ENCODE measurements at places on chromosomes 7 and 10. TPM values are rescaled to one million over a fixed set of nuclear protein-coding genes. Genes with fewer than 3 reads are reported as not detected.

DNA sequence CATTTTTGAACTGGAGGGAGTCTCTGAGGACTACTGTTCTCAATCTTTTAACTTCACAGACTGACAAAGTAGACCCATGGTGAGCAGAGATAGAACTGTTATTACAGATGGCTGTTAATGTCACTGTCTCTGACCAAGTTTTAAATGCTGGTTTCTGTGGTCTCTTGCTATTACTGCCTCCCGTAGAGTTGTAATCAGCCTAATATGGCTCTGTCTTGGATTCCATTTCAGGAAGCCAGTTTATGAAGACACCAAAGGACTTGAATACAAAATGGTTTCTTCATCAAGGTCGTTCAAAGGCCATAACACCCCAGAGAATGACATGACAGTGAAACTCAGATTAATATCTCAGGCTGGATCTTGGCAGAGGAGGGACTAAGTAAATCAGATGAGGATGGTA lies 3.9 kb downstream of the SFRP4 start:
- no peak overlapping the region for H3K27ac ChIP-seq
- H3K4me1 ChIP-seq, result peaks cover 4% of the 10 kb centered on the region
- DNase-seq, result no peak
- no peaks in the 10 kb centered on the region for H3K27me3 ChIP-seq
- no peak overlapping the region for H3K4me3 ChIP-seq
- H3K36me3 ChIP-seq, result no peaks in the 10 kb centered on the region

- no peak overlapping the region for H3K27ac ChIP-seq
- no peak for DNase-seq
- H3K27me3 ChIP-seq, result no peaks in the 10 kb centered on the region
- H3K4me3 ChIP-seq, result no peak overlapping the region
- no peaks in the 10 kb centered on the region for H3K36me3 ChIP-seq
These were observed 26.6 kb downstream of the INSIG1 start for GRCh38 chr7:155324012-155324917.

DNA sequence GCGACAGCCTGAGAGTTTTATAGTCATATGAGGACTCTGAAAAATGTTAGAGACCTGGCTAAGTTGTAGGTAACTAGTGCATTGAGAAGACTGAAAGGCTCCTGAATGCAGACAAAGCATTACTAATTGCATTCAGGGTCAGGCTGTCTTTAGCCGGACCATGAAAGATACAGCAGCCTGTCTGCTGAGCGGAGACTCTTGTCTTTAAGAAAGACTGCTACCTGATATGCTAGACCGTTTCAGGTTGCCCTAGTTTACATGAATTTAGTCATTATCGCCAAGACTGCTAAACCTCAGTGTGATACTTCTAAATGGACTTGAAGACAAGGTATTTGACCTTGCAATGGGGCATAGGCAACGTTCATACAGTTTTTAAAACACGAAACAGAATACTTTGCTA lies 81.2 kb downstream of the BMPR1A start:
- H3K4me3 ChIP-seq, result no peak overlapping the region
- peaks cover 11% of the 10 kb centered on the region for H3K4me1 ChIP-seq
- H3K36me3 ChIP-seq, result no peaks in the 10 kb centered on the region
- H3K27me3 ChIP-seq, result no peaks in the 10 kb centered on the region
- DNase-seq, result no peak

Gene SUN3
- not detected for total RNA-seq

DNA sequence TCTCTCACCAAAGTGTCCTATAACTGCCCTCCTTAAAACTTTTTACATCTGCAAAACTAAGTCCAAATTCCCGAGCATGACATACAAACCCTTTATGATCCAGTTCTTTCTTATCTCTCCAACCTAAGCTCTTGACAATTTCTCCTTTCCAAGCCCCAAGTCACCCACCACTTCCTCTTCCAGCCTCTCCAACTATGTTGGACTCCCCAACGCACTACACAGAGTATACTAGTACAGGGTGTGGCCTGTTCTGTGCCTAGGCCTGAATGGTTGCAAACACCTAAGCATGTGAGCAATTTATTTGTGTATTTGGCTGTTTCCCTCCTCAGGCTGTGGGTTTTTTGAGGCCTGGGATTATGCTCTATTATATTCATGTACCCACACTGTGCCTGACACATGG lies 101.2 kb upstream of the APBB1IP start:
- no peak overlapping the region for H3K27ac ChIP-seq
- H3K4me1 ChIP-seq, result no peaks in the 10 kb centered on the region
- DNase-seq, result no peak
- no peaks in the 10 kb centered on the region for H3K27me3 ChIP-seq
- no peaks in the 10 kb centered on the region for H3K36me3 ChIP-seq
- no peak overlapping the region for H3K4me3 ChIP-seq

- no peak for DNase-seq
- H3K36me3 ChIP-seq, result no peaks in the 10 kb centered on the region
- H3K4me1 ChIP-seq, result peaks cover 5% of the 10 kb centered on the region
- no peak overlapping the region for H3K27ac ChIP-seq
- H3K4me3 ChIP-seq, result no peak overlapping the region
These were observed 3.9 kb downstream of the DOCK1 start for GRCh38 chr10:126909147-126909546.

Gene CYP26C1
- 0.07 TPM for total RNA-seq

- H3K36me3 ChIP-seq, result no peaks in the 10 kb centered on the region
- no peak overlapping the region for H3K27ac ChIP-seq
- no peak overlapping the region for H3K4me3 ChIP-seq
- H3K4me1 ChIP-seq, result no peaks in the 10 kb centered on the region
- no peaks in the 10 kb centered on the region for H3K27me3 ChIP-seq
These were observed 102.1 kb downstream of the MPP7 start for GRCh38 chr10:28200775-28201174.

DNA sequence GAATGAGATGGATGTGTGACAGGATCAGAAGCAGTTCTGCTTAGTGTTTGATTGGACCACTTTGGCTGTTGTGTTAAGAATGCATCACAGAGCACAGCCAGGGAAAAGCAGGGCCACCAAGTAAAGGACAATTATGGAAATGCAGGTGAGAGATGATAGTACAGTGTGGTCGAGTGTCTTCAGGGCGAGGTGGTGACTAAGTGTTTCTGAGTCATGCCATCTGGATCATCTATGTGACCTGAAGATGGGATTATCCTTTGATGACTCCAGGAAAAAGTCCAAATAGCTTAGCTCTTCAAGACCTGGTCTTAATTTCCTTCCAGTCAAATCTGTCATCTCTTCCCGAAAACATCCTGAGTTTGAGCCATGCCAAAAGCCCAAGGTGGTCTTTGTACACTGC lies 523.2 kb upstream of the IGFBP3 start:
- no peak overlapping the region for H3K4me3 ChIP-seq
- H3K27me3 ChIP-seq, result no peaks in the 10 kb centered on the region
- H3K4me1 ChIP-seq, result no peaks in the 10 kb centered on the region
- H3K36me3 ChIP-seq, result no peaks in the 10 kb centered on the region

DNA sequence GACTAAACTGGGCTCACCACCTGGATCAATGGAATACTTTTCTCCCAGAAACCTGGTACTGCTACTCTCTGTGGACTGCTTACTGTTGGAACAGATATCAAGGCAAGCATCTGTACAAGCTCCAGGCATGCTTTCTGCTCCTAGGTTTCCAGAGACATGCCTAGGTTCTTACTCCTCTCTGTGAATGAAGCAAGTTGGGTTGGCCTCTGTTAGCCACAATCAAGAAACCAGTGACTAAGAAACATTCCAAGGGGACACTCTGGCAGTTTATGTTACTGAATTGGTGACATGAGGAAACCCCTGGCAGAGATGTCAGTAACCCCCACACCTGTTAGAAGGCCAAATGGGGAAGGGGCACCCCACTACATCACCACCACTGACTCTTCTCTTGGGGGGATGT lies 121.9 kb downstream of the GFRA1 start:
- DNase-seq, result no peak
- no peak overlapping the region for H3K27ac ChIP-seq
- H3K4me3 ChIP-seq, result no peak overlapping the region
- no peaks in the 10 kb centered on the region for H3K27me3 ChIP-seq
- H3K4me1 ChIP-seq, result no peaks in the 10 kb centered on the region
- no peaks in the 10 kb centered on the region for H3K36me3 ChIP-seq

DNA sequence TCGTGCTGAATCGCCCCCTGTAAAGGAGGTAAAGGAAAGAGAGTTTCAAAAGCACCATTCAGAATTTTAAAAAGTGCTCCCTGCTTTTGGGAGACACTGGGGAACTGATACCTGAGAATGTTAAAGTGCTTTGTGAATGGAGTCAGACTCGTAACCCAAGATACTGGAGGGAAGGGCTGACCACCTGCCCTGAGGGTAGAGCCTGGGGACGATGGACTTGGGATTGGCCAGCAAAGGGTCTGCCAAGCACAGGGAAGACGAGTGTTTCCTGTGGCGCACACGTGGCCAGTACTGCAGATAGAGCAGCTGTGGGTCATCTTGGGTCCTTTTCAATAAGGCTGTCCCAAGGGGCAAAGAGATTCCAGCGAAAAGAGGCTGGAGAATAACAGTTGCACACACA lies 1284.1 kb upstream of the AUTS2 start:
- no peak overlapping the region for H3K27ac ChIP-seq
- H3K4me3 ChIP-seq, result no peak overlapping the region
- H3K27me3 ChIP-seq, result no peaks in the 10 kb centered on the region
- DNase-seq, result no peak

- no peak overlapping the region for H3K27ac ChIP-seq
- H3K4me3 ChIP-seq, result no peak overlapping the region
- H3K4me1 ChIP-seq, result no peaks in the 10 kb centered on the region
These were observed 5.4 kb downstream of the SFR1 start for GRCh38 chr10:104127411-104127810.

GRCh38 chr10:21520509-21520908 lies 5.0 kb downstream of the SKIDA1 start:
- DNase-seq, result no peak
- H3K4me3 ChIP-seq, result peak overlapping the region; percentile 48
- H3K27ac ChIP-seq, result peak overlapping the region; percentile 81
- no peaks in the 10 kb centered on the region for H3K27me3 ChIP-seq

DNA sequence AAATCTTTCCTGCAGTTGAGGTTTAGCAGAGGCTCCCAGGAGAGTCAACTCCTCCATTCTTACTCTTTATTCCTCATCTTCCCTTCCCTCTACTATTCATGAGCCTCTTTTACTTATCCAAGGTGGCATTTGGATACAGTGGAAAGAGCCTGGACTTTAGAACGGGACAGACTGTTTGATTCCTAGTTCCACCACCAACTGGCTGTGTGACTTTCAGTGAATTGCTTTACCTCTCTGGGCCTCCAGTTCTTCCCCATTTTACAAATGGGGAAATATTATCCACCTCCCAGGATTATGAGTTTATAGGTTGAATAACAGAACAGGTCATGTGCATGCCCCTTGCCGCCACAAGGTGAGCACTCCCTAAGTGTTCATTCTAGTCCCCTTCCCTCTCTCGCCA lies 49.9 kb downstream of the ZNF503 start:
- H3K4me3 ChIP-seq, result no peak overlapping the region
- no peaks in the 10 kb centered on the region for H3K36me3 ChIP-seq
- no peaks in the 10 kb centered on the region for H3K27me3 ChIP-seq
- peaks cover 5% of the 10 kb centered on the region for H3K4me1 ChIP-seq

- H3K27me3 ChIP-seq, result no peaks in the 10 kb centered on the region
- H3K4me1 ChIP-seq, result no peaks in the 10 kb centered on the region
- H3K36me3 ChIP-seq, result no peaks in the 10 kb centered on the region
- no peak overlapping the region for H3K4me3 ChIP-seq
These were observed 13.4 kb downstream of the RPP30 start for GRCh38 chr10:90885176-90885575.

Gene STEAP4
- total RNA-seq, result 76.0 TPM

Gene GPR26
- not detected for total RNA-seq

Gene ADAM22
- total RNA-seq, result 4.9 TPM

DNA sequence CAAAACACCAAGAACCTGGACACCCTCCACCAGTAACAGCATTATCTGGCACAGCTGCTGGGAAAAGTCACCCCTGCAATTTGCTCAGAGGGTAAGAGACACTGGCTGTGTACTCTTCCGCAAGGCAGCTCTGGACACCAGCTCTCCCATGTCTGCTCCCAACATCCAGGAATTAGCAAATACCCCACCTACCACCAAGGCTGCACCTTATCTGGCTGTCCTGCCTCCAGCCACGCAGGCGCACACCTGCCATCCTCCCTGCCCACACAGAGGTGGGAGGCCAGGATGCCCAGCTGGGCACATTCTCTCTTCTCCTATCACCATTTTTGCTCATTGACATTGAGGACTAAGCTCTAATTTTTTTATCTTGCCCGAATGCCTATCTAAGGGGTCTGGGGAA lies 20.3 kb upstream of the BNIP3 start:
- H3K4me1 ChIP-seq, result peaks cover 19% of the 10 kb centered on the region
- H3K4me3 ChIP-seq, result no peak overlapping the region
- H3K36me3 ChIP-seq, result no peaks in the 10 kb centered on the region
- peak overlapping the region; percentile 44 for H3K27ac ChIP-seq

Gene AKR1C3
- 18.5 TPM for total RNA-seq

- H3K27me3 ChIP-seq, result no peaks in the 10 kb centered on the region
- DNase-seq, result no peak
- no peak overlapping the region for H3K4me3 ChIP-seq
- no peaks in the 10 kb centered on the region for H3K36me3 ChIP-seq
- H3K4me1 ChIP-seq, result no peaks in the 10 kb centered on the region
- H3K27ac ChIP-seq, result no peak overlapping the region
These were observed 868.1 kb upstream of the AUTS2 start for GRCh38 chr7:68730194-68730593.

Gene DENND2A
- 44.9 TPM for total RNA-seq

DNA sequence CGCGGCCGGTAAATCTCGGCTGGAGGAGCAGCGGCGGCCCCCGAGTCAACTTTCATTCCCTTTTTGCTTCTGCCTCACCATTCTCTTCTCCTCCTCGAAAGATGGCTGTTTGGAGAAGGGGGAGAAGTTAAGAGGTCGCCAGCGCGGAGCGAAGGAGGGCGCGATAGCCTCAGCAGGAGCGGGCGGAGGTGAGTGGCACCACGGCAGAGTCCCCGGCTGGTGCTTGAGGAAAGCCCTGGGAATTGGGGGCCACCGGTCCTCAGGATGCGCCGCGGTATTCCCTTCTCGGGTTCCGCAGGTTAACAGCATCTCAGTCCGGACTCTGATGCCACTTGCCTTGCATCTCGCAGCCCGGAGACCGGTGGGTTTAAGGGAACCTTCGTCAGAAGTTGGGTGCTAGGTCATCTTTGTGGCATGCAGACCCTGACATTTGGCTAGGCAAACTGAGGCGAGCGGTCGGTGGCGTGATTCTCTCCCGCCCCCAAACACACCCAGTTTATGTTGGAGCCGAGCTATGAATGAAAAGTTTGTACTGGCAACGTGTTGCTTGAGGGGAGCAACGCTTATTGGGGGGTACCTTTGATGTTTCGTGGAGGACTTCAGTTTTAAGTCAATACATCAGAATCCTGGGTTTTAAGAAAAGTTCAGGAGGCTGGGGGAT lies 59.5 kb upstream of the PRPS1L1 start:
- no peaks in the 10 kb centered on the region for H3K4me1 ChIP-seq
- H3K27ac ChIP-seq, result no peak overlapping the region
- no peaks in the 10 kb centered on the region for H3K36me3 ChIP-seq
- DNase-seq, result no peak
- H3K27me3 ChIP-seq, result no peaks in the 10 kb centered on the region
- H3K4me3 ChIP-seq, result peak overlapping the region; percentile 47

Gene SAP25
- 6.4 TPM for total RNA-seq

- DNase-seq, result no peak
- H3K4me3 ChIP-seq, result no peak overlapping the region
- H3K27ac ChIP-seq, result no peak overlapping the region
- H3K27me3 ChIP-seq, result no peaks in the 10 kb centered on the region
- no peaks in the 10 kb centered on the region for H3K4me1 ChIP-seq
These were observed 130.2 kb upstream of the CTTNBP2 start for GRCh38 chr7:118003476-118003875.
